ENCODE measurements at places on chromosomes 6 and 20. TPM values are rescaled to one million over a fixed set of nuclear protein-coding genes. Genes with fewer than 3 reads are reported as not detected.

DDO gene
- not detected for total RNA-seq

GRM4 gene
- 2.6 TPM for total RNA-seq

B3GALT4 gene
- 3.8 TPM for total RNA-seq

UNC5CL gene
- total RNA-seq, result 0.59 TPM

CCNC gene
- total RNA-seq, result 70.0 TPM

DNA sequence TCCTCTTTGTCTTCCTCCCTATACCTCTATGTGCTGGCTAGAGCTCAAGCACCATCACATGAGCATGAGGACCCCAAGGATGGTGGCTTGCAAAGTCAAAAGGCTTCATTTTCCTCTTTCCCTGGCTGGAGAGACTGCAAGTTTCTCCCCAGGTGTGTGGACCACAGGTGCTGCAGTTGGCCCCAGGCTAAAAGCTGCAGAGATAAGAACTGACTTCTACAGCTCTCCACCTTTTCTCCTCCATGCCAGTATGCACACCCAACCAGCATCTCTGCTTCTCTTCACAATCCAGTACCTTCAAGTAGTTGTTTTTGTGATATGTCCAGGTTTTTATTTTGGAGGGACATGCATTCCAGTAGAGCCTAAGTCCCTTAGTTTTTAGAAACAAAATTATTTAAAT is 29.1 kb downstream of the PRKN start:
- no peak for DNase-seq

DNA sequence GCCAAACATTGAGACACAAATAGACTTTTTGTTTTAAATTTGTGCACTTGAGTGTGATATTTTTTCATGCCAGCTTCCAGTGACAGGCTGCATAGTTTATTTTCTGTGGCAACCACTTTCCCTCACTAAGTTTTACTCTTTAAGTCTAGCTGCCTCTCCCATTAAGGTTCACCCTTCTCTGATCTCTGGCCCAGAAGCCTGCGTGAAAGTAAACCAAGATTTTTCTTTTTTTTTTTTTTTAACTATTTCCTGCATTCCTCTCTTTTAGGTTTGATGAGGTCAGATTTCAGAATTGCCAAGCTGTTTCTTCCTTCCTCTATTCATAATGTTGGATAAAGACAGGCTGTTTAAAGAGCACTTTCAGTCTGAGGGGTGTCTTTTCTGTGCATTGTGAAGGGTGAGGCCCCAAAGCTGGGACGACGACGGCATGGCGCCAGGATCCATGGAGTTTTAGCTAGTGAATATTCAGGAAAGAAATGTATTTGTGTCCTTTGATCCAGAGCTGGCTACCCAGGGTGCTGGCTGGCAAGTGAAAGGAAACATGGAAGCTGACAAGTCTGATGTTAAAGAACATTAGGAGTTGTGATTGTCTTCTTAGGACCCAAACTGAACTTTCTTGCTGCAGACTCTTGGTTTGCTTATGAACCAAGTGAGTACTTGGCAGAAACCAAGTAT is 50.7 kb downstream of the DOK5 start:
- DNase-seq, result no peak

DNA sequence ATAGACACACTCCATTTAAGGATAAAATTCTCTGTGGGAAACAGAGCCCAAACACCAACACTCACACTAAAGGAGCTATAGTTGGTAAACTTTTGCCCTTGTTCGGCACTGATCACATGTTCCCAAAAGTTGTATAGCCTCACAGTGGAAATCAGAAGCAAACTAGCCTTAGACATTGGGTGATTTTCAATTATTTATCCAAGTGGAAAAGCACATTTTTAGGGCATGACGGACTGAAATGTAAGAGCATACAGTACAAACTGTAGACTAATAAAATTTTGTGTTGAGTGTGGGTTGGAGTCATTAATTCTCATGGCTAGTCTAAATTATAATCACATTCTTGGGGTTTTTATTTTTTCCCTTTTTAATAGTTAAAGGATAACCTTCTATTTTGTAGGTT is 202.4 kb downstream of the MOXD1 start:
- DNase-seq, result no peak

- DNase-seq, result peak; percentile 38
Measured at GRCh38 chr6:111210194-111210728, 123.0 kb downstream of the SLC16A10 start.

DNA sequence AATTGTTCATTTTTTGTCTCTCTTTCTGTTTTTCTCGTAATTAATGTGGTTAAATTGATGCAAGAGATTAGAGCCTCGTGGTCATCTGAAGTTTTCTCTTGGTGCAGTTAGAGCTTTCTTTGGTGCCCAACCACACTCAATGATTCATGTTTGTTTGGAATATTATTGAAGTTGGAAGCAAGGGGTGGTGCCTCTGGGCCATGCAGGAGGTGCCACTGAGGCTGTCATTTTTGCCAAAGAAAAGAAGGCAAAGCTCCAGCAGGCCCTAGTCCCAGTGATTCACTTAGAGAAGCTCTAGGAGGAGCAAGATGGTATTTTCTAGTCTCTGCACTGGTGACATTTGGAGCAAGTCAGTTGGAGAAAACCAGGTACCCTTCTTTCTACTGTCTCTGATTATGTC is 144.5 kb upstream of the RALGAPA2 start:
- no peak for DNase-seq

- DNase-seq, result peak; percentile 90
Measured at GRCh38 chr6:168370310-168370991, 50.9 kb upstream of the DACT2 start.

DNA sequence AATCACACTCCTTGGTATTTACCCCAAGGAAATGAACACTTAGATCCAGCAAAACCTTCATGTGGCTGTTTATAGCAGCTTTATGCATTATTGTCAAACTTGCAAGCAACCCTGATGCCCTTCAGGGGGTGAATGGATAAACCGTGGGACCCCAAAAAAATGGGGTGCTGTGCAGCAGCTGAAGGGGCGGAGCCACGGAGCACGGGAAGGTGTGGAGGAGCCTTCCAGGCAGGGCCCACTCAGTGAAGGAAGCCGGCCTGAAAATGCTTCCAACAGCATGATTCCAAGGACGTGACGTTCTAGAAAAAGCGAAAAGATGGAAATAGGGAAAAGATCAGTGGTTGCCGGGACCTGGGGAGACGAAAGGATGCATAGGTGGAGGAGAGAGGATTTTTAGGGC is 25.6 kb upstream of the FRMD1 start:
- no peak for DNase-seq

DNA sequence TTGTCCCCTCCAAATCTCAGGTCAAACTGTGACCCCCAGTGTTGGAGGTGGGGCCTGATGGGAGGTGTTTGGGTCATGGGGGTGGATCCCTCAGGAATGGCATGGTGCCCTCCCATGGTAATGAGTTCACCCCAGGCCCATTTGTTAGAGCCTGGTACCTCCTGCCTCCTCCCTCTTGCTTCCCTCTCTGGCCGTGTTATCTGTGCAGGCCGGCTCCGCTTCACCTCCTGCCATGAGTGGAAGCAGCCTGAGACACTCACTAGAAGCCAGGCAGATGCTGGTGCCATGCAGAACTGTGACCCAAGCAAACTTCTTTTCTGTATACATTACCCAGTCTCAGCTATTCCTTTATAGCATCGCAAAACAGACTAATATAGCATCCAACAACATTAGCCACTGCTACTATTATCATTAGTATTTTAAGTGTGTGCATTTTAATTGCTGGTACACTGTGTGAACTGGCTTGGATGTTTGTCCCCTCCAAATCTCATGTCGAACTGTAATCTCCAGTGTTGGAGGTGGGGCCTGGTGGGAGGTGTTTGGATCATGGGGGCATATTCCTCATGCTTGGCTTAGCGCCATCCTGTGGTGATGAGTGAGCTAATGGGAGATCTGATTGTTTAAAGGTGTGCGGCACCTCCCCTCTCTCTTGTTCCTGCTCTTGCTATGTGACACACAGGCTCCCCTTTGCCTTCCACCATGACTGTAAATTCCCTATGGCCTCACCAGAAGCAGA is 12.2 kb upstream of the OSER1 start:
- peak; percentile 23 for DNase-seq

DNA sequence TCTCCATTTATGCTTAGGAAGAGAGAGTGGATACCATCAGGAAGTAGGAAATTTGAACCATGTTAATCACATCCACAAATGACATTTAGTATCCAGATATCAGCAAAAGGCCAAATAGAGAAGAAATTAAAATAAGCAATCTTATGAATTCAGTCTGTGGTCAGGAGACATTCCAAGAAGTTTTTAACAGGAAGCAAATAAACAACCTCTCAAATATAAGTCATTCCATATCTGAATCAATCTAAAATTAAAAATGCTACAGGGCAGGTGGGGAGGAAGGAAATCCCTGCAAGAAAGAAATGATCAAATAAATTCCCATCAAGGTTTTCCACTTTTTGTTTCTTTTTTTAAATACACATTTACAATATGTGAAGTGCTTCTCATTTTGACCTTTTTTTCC is 520.6 kb downstream of the LMBRD1 start:
- DNase-seq, result no peak

GRCh38 chr6:148342350-148343046 is at the start of gene SASH1:
Gene SASH1, plus strand, starts transcription at chr6:148342838. Its CDS starts 230 bp downstream, at chr6:148343068.
- DNase-seq, result peak; percentile 64

GRCh38 chr20:19867074-19867473 is 109.0 kb downstream of the RIN2 start:
- no peak for DNase-seq

GRCh38 chr6:134318236-134318973 is 493 bp upstream of the SGK1 start:
- DNase-seq, result no peak

- no peak for DNase-seq
Measured at GRCh38 chr6:14037402-14038277, 79.9 kb upstream of the CD83 start.

DNA sequence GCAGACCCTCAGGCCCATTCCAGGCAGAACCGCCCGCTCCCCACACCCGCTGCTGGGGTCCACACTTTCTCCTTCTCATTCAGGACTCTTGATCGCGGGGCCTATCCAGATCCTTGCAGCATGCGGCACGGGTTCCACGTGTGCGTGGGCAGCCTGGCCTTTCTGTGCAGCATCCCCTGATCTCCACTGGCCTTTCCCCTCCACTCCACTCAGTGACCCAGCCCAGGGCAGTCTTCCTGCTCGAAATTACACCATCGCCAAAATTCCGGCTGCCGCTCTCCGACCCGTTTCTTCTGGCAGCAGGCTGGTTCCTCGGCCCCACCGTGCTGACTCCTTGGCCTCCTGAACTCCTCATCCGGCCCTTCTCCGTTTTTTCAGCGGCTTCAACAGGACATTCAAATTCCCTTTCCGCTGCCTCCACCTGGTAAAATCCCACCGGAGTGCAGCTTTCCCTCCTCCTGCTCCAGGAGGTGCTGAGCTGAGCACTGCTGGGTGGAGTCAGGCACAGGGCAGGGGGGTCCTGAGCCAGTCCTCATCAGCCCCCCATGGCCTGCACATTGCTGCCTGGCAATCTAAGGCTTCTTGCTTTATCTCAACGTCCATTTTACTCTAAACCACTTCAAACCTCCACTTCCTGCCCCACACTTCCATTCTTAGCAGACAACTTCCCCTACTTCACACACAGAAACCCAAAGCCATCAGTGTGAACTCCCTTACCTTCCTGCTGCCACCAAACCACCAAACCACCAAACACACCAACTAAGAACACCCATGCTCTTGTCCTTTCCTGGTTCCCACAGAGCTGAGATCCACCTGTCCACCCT is 9.0 kb downstream of the SFT2D1 start:
- peak; percentile 25 for DNase-seq

DNA sequence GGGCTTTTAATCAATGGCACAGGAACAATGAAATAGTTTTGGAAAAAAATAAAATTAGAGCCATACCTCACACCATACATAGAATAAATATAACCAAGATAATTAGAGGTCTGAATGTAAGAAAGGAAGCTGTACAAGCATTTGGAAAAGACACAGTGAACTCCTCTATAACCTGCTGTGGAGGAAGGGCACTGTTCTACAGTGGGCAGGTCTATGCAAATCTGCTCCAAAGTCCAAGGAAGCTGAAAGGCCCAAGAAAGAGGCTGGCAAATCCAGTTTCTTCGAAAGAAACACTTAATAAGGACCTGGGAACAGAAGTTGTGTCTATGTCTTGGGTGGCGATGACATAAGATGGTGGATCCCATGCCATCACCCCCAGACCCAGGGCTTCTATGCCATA is 169.4 kb upstream of the RALGAPA2 start:
- no peak for DNase-seq

DNA sequence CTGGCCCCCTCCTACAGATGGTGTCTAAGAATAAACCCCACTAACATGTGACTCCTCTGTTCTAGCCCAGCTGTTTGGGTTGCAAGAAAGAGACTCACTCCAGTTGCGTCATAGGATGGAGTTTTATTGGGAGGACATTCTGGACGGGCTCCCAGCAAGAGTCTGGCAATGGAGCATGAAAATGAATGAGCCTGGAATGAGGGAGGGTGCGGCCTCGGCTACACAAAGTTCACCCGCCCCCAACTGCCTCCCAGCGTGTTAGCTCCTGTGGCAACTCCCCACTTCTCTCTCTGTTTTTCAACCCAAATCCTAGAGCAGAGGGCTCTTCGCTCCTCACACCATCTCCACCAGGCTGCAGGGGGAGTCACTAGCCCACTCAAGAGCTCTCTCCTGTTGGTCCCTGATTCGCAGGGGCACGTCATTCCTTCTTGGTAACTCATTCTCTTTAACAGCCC is 5.1 kb upstream of the ADAM33 start:
- DNase-seq, result no peak

All from endothelial cell (in vitro differentiated cells).